ENCODE measurements at places on chromosomes 6 and 20.

DNA sequence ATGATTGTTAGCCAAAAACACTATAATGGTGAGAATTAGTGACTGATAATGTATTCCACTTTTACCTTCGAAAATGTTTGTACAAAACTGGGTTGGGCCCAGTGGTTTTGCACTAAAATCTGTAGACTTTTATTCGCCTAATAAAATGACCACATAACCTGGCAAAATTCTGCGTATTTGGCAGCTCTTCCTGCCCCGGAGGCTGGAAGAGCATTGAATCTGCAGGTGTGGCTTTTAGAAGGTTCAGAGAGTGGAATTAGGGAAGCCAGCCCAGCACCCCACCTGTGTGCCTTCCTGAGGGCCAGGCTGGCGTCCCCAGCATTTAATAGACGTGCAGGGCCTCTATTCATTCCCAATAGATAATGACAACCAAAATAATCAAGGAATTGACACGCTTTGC, 256.7 kb downstream of the UST start:
- DNase-seq, result no peak

- no peak for DNase-seq
Measured at GRCh38 chr20:55469074-55469473, 536.2 kb downstream of the CBLN4 start.

- DNase-seq, result no peak
Measured at GRCh38 chr6:23455754-23456153, 670.3 kb upstream of the NRSN1 start.

- DNase-seq, result no peak
Measured at GRCh38 chr20:23010096-23010495, 25.0 kb upstream of the SSTR4 start.

DNA sequence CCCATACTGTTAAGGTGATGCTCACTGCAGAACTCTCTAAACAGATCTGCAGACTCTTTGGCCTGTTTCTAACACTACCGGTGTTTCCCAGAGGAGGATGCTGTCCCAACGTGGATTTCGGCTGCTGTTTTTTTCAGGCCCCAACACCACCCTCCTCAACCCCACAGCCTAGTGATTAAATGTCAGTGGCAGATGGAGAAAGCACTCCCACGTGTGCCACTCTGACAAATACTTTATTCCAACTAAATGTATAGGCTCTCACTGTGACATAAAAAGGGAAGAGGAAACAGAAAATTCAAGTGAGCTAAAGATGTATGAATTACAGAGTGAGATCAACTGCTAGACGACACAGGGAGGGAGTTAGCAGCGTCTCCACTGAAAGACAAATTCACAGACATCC, 3.6 kb downstream of the TBC1D20 start:
- no peak for DNase-seq

DNA sequence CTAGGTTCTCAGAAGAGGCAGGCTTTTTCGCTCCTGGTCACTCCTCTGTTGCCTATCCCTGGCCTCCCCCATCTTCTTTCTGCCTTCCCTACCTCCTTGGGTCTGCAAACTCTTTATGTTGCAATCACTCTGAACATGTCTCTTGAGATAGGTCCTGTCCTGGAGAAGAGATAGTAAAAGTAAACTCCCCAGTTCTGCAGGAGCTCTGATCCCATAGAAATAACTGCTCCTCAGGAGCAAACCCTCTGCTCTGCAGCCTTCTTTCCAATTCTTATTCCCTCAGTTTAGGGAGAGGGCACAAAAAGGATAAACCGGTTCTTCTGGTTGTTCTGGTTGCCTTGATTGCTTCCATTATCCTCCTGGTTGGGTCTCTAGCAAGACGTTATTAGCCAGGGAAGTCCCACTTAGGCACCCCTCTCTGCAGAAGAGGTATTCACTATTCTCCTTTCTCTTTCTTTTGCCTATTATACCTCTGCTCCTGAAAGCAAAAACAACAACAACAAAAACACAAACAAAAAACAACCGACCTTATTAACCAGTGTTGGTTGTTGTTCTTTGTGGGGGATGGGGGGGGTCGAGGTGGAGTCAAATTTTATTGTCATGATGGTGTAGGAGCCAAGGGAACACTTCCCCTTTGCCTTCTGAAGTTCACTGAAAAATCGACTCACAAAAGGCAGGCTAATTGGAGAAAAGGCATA, 973 bp downstream of the TRIM38 start:
- DNase-seq, result no peak

DNA sequence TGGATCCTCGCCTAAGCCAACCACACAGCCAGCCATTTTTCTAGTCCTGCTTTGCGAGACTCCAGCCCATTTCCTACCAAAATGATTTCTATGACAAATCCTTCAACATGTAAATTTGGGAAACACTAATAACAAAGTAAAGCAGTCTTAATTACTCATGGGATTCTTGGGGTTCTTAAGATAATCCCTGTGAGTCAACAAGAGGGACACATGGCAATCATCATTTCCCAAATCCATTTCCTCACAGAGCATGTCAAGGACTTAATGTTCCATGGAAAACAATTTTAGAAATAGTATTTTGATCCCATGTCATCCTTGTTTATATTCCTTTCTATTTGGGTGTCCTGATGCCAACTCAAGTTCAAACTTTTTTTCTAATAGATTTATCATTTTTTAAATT, 322.7 kb upstream of the NOX3 start:
- no peak for DNase-seq

DNA sequence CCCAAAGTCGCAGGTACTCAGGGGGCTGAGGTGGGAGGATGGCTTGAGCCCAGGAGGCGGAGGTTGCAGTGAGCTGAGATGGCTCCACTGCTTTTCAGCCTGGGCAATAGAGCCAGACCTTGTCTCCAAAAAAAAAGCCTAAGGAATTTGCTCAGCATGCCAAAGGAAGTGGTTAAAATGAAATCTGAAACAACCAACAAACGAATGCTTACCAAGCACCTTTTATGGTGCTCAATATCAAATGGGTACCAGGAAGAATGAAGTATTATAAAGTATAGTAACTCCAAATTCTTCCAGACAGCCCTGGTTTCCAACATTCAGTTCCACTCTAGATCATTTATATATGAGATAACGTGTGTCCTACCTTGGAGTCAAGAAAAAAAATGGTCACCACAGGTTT, 14.0 kb downstream of the GMDS start:
- no peak for DNase-seq

GRCh38 chr6:3058957-3059356, 9.3 kb upstream of the RIPK1 start:
- DNase-seq, result no peak

DNA sequence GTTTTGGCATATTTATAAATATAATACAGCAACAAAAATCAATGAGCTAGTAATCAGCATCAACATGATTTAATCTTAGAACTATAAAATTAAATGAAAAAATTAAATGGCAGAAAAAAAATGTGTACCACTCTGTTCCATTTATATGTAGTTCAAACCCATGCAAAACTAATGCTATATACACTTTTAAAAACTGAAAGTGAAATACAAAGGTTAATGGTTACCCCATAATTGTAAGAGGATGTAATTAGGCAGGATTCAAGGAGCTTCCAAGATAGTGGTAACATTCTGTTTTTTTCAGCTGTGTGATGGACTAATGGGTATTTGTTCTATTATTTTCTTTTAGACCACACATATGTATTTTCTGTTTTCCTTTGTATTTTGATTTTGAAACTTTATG, 492.1 kb downstream of the UTRN start:
- DNase-seq, result no peak

- DNase-seq, result no peak
Measured at GRCh38 chr6:161130967-161131766, 139.6 kb downstream of the MAP3K4 start.

DNA sequence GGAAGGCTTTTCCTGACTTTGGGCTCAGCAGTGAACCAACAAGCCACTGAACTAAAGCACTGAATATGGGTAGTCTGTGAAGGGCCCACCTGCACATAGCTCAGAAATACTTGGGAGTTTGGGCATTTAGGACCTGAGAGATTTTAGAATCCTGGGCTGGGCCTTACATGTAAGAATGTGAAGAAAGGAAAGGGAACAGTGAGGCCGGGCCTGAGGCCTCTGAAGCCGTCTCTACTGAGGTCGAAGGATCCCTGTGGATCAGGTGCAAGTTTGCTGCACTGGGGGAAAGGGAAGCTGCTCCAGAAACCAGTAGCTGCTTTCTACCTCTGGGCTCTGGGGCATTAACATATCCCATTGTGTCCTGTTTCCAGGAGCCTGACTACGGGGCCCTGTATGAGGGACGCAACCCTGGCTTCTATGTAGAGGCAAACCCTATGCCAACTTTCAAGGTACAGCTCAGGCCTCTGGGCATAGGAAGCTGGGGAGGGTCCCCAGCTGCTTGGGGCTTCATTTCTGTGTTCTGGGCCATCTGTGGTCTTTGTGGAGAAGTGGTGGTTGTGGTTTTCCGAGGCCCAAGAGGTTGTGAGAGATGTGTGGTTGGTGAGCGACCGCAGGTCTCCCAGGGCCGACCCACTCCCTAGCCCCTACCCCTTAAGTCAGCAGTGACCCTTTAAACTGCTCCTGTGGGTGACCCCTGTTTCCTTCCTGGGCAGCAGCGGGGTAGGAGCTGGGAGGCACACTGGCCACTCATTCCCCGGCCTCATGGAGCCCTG, 30.3 kb downstream of the PLCG1 start:
- no peak for DNase-seq

DNA sequence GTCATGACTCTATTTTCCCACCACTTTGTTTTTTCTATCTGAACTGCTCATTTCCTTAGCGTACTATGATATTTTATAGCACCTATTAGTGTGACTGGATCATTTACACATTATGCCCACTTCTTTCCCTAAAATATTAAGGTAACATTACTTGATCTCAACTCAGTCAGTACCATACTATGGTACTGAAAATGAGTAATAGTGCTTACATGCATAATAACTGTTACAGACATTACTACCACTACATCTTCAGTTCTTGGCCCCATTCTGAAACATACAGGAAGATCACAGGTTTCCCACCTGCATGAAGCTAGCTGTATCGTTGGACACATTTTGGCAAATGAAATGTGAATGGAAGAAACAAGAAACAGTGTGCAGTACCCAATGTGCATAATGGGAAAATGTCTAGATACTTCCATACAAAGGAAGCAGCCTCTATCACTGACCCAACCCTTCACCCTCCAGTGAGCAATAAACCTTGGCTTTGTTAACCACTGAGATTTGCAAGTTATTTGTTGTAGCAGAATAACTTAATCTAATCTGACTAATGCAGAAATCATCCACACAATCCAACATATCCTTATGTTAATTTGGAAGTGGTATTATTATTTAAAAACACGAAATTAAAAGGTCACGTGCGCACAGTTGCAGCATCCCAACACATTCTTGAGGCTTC, 108.6 kb upstream of the DOK5 start:
- no peak for DNase-seq

DNA sequence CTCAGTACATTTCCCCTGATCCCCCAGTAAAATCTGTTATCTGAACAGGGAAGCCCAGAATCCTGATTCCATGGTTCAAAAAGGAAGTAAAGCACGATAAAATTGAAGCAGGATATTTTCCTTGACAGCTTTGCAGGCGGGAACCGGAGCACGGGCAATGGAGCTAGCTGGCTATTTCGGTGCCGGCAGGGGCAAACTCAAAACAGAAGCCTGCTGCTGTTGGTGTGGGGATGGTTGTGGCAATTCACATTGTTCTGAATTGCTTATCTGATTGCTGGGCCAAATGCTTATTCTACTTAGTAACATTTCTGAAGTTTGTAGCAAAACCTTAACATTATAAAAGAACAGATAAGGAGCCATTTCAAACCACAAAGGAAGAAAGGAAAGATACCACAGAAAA, 172.4 kb downstream of the MMS22L start:
- no peak for DNase-seq

All from GM04503 (cell line).